Stimulated activated CD4-positive, alpha-beta T cell treated with anti-CD3 and anti-CD28 coated beads, Interleukin-1b, Interleukin-23, amount 100 ng/mL, for 1 hour (primary cell): ENCODE measurements at places on chromosomes 16 and 17.

- no peak for DNase-seq
Observed at GRCh38 chr17:66517336-66518009, 215.1 kb downstream of the PRKCA start.

GRCh38 chr17:73290399-73291259, 21.2 kb downstream of the CDC42EP4 start:
- DNase-seq: no peak

GRCh38 chr17:61715348-61715747, 124.3 kb upstream of the NACA2 start:
- DNase-seq: no peak

DNA sequence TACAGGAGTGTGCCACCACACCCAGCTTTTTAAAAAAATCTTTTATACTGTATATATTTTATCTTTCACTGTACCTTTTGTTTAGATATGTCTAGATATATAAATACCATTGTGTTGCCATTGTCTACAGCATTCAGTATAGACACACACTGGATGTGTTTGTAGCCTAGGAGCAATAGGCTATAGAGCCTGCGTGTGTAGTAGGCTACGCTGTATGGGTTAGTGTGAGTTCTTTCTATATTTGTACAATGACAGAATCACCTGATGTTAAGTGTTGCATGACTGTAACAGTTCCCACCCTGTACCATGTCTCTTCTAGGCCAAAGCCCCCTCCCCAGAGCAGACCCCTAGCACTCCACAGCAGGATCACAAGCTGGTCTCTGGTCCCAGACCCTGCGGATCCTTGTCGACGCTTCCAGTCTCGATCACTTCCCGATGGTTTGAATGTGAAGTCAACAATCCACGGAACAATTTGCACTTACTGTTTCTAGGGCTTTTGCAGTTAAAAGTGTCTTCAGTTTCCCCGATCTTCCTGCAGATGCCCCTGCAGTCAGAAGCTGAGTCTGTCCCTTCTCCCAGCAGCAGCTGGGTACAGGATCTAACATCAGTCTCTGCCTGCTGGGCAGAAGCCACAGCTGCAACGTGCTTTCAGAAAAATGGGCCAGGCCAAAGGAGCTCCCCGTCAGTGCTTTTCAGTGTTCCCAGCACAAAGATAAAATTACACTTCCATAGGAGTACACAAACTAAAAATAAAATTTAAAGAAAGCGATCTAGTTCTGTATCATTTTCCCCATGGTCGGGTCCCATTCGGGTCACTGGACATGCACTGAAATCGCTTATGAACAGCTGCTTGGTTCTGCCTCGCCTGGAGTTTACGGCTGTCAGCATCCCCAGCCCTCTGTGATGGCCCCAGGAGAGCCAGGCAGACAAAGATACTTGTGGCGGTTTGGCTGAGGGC, 35.4 kb downstream of the ADAM11 start:
- no peak for DNase-seq

GRCh38 chr17:395179-395578, 42.6 kb upstream of the RPH3AL start:
- no peak for DNase-seq

DNA sequence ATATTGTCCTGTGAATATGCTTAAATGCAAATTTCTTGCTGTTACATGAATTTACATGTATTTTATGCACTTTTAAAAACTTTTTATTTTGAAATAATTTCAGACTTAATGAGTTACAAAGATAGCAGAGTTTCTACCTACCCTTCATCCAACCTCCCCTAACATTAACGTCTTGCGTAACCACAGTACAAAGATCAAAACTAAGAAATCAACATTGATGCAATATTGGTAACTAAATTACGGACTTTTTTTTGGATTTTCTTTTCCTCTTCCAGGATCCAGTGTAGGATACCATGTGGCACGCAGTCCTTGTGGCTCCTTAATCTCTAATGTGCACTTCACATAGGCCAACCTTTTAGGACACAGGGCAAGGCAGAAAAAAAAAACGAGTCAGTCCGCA, 124.9 kb downstream of the ABCC12 start:
- DNase-seq: no peak

DNA sequence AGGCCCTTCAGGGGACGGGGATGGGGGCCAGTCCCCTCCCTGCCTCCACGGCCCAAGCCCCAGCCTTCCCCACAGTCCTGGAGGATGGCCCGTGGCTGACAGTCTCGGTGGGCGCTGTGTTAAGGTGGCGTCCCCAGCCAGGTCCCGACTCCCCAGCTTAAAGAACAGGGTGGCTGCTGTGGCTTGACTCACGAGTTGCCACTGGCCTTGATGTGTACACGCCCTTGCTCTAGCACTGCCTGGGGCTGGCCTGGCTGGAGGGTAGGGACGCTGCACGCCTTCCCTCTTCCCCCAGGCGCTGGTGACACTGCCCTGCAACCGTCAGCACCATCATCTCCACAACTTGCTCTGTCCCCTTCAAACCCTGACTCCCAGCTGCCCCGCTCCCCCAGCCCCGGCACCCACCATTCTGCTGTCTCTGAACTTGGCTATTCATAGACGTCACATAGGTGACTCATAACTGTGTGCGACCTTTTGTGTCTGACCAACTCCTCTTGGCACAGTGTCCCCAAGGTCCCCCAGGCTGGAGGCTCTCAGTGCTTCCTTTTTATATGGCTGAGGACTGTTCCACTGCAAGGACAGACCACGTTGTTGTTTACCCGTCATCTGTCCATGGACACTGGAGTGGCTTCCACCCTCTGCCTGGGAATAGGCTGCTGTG, 6.3 kb downstream of the GNPTG start:
- no peak for DNase-seq

DNA sequence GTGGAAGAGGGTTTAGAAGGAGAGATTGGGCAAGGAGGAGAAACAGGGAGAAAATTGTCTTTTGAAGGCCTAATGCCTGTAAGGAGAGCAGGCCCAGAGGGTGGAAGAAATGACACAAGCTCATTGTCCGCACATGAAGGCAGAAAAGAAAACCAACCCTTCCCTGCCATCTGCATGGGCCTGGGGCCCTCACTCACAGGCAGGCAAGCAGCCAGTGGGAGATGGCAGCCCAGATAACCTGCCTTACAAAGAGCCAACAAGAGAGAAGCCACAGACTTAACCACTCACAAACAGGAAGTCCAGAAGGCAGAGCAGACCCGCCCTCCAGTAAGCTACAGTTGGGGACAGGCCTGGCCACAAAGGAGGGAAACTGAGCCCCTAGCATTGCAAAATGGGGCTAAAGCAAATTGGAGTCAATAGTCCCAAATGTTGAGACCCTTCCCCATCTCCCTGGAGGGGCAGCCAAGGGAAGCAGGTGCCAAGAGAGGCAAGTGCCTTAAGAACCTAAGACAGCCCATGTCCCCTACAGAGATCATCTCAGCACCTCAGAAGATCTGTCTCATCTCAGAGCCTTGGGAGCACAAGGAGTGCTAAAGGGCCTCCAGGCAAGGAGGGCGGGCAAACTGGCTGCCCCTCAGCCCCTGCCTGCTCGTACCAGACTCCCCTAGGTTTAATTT, 7.3 kb upstream of the TSPOAP1 start:
- no peak for DNase-seq

DNA sequence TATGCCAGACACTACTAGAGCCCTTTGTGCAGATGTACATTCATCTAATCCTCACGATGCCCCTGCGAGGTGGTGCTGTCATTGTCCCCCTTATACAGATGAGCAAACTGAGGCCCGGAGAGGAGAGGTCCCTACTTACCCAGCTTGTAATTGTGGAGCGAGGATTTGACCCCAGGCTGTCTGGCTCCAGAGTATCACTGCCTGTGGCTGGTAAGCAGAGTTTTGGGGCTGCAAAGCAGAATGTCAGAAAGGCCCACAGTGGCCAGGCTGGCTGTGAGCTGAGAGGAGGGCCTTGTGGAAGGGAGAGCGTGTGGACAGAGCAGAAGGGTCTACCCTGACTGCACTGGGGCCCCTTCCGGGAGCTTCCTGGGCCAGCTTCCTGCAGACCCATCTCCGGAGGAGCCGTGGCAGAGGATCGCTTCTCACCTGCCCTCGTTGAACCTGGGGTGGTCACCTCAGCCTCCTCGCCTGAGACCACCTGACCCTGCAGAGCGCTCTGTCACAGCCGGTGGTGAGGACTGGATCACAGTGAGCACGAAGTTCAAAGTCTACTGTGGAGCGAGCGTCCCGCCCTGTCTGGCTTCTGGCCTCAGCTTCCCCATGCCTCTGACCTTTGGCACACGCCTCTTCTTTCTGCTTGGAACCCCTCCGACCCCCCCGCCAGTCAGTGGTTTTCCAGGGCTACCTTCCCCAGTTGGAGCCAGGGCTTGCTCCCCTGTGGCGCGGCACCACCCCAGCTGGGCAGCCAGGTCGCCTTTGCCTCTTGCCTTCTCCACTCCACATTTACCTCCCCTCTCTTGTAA, 12.1 kb downstream of the CMIP start:
- no peak for DNase-seq

GRCh38 chr17:36183001-36183971, 6.8 kb upstream of the TBC1D3B start:
- DNase-seq: no peak

DNA sequence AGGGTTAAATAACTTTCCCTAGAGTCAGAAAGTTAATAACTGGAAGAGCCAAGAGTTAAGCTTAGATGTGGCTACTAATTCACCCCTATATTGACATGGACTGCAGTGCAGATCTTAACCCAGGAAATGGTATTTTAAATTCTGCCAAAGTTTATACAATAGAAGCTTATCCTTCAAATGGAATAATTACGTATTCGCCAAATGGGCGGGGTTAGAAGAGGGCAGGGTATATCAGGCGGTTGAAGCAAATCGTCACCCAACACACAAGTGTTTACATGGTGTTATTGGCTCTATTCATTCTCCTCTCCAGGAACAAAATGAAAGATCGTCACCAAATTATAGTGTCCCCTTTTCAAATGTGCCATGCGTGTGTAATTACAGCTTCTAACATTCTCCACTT, 182.7 kb downstream of the PRKCB start:
- DNase-seq: no peak

GRCh38 chr16:74752756-74753155, 21.9 kb downstream of the FA2H start:
- DNase-seq: no peak

DNA sequence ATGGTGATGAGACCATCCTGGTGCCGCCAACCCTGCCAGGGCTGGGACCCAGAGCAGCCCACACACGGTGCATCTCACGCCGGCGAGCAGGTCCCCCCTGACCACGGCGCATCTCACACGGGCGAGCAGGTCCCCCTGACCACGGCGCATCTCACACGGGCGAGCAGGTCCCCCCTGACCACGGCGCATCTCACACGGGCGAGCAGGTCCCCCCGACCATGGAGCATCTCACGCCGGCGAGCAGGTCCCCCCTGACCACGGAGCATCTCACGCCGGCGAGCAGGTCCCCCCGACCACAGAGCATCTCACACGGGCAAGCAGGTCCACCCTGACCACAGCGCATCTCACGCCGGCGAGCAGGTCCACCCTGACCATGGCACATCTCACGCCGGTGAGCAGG, 59.2 kb downstream of the MRM3 start:
- DNase-seq: no peak

GRCh38 chr17:61647047-61647446, 56.0 kb upstream of the NACA2 start:
- DNase-seq: no peak

DNA sequence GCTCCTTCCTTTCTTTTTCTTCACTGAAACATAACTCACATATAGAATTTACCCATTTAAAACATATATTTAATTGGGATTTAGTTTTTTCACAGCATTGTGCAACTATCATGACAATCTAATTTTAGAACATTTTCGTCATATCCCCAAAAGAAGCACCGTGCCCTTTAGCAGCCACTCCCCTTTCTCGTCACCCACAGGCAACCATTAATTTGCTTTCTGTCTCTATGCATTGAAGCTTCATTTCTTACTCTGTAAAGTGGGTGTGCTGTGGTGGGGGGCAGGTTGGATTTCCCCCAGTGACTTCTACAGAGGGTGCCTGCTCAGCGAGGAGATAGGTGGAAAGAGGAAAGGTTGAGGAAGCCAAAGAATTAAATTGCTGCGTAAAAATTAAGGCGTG, 35.8 kb downstream of the MRC2 start:
- DNase-seq: no peak

- no peak for DNase-seq
Observed at GRCh38 chr17:2317796-2318195, 14.0 kb downstream of the SRR start.

DNA sequence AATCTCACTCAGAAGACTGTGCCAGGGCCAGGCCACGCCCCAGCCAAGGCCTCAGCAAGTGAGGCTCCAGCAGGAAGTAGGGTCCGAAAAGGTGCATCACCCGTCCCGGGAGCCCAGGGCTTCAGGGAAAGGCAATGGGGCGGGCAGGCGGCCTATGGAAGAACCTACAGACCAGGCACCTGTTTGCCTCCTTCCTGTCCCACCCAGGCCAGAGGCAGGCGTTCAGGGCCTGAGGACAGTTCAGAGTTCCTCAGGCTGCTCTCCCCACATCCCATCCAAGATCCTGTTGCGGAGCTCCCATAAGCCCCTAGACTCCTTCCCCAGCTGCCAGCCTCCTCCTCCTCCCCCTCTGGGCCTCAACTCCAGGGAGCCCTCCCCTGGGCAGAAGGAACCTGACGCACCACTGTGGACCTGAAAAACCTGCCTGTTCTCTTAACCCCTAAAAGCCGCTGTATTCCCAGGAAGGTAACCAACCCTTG, 2.3 kb downstream of the CLUH start:
- DNase-seq: no peak
